ENCODE measurements at places on chromosomes 13 and 19.

GRCh38 chr13:58376775-58377174 is 745.2 kb downstream of the PCDH17 start:
- DNase-seq, result no peak

DNA sequence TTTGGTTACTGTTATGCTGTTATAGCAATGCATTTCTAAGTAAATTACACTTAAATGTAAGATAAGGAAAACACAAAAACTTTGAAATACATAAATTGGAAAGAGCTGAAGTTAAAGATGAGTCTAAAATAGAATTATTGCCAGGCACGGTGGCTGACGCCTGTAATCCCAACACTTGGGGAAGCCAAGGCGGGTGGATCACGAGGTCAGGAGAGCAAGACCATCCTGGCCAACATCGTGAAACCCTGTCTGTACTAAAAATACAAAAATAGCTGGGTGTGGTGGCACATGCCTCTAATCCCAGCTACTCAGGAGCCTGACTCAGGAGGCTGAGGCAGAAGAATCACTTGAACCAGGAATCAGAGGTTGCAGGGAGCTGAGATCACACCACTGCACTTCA is 905.4 kb upstream of the GPC6 start:
- DNase-seq, result no peak

- no peak for DNase-seq
These were observed 1019.5 kb downstream of the PCDH9 start for GRCh38 chr13:66210677-66211076.

DNA sequence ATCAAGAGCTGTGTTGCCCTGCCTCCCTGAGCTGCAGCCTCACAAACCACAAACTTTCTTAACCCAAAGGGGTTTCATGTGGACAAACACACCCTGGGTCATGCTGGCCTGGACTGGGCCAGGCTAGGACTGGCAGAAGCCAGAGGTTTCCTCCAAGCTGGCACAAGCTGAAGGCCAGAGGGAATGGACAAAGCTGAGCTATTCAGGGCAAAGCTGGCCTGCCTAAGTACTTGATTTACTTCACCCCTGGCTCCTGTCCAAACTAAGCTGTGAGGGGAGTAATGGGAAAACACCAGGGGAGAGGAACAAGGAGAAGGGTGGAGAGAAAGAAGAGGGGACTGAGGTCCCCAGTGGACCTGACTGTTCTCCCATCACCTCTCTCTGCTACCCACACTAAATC is 6.2 kb downstream of the CPAMD8 start:
- no peak for DNase-seq

DNA sequence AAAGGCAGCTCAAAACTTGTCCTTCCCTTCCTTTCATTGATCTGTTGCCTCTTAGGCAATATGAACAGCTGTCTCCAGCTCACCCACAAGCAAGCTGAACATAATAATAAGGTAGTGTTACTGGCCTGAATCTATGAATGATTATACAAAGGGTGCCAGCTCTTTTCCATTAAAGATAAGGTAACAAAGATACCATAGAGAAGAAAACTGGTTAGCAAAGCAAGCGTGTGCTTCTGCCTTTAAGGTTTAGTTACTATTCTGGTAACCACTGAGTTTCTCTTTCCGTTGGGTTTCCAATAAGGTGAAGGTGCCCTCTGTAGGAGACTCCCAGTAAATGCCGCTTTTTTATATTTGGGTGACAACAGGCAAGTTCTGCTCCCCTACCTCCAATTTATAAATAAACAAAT is 12.1 kb upstream of the DACH1 start:
- no peak for DNase-seq

- DNase-seq, result no peak
These were observed 242.7 kb upstream of the HTR2A start for GRCh38 chr13:47139519-47139918.

GRCh38 chr13:91085127-91085526 is 262.4 kb upstream of the MIR17HG start:
- DNase-seq, result no peak

DNA sequence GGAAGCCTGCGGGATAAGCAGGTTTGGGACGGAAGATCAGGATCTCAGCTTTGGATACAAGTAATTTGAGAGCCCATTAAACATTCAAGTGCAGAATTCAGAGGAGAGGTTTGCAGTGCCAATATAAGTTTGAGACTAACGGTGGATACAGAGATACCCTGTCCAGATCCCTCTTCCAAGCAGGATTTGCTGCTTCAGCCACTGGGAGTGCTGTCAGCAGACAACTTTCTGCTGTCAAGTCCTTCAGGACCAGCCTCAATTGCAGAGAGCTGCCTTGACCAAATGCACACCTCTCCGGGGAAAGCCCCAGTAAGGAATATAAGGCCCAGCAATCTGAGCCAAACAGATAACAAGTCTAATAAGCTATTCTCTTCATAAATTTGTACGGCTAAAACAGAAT is 46.1 kb upstream of the ZNF780A start:
- no peak for DNase-seq

DNA sequence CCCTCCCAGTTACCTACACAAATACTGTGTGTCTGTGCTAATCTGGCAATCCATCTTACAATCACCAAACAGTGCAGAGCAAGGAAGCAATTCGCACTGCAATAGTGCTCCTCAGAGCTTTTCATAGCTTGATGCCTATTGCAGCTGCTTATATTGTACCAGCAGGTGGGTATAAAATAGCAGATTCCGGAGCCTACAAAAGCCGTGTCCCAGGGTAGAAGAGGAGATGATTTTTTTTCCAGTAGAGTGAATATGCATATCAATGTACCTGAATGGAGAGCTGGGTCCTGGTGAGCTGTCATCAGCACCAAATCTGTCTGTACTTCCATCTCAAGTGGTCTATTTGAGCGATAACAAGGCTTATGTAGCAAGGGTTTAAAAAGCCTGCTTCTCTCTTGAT is 668.4 kb downstream of the DIAPH3 start:
- DNase-seq, result no peak

DNA sequence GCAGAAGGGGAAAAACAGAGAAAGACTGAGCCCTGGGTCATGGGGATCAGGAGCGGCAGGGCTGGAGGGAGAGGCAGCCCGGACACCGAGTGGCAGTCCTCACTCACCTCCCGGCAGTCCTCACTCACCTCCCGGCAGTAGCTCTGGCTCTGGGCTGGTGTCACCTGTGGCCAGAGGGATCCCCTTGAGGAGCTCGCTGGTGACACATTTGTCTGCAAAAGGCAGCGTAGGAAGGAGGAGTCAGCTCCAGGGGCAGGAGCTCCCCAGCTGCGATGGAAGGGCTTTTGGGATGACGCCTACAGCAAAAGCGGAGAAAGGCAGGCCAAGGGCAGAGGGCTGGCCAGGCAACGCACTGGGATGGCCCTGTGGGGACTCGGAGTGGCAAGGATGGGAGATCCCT is 739 bp downstream of the EIF3G start:
- no peak for DNase-seq

- no peak for DNase-seq
These were observed 1.8 kb downstream of the VASP start for GRCh38 chr19:45508861-45509691.

GRCh38 chr19:53864308-53864836 is 3.3 kb upstream of the MYADM start:
- DNase-seq, result no peak

- no peak for DNase-seq
These were observed 6.4 kb upstream of the NFIC start for GRCh38 chr19:3359919-3360420.

DNA sequence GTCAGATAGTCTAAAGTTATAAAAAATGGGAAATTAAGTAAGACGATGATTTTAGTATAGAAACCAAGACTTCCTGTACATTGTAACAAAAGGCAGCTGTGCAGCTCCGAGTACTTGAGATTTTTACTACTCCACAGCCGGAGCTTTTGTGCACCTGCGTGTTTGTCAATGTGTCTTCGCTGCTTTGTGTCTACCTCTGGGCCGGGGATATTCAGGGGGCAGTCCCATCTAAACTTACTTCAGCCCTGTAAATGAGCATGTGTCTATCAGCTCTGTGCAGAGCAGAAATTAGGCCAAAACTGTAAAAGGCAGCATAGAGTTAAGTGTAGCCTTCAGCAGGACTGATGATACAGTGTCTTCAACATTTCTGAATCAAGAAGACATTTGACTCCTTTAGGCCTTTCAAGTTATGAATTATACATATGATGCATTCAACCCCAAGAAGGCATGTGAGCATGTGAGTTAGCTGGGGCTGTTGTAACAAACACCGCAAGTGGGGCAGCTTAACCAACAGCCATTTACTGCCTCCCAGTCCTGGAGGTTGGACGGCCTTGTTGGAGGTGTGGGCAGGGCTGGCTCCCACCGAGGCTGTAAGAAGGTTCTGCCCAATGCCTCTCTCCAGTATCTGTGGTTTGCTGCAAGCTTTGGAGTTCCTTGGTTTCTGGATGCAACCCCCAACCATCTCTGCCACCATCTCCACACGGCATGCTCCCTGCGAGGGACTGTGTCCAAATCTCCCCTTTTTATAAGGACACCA is 191.0 kb upstream of the IRS2 start:
- no peak for DNase-seq

DNA sequence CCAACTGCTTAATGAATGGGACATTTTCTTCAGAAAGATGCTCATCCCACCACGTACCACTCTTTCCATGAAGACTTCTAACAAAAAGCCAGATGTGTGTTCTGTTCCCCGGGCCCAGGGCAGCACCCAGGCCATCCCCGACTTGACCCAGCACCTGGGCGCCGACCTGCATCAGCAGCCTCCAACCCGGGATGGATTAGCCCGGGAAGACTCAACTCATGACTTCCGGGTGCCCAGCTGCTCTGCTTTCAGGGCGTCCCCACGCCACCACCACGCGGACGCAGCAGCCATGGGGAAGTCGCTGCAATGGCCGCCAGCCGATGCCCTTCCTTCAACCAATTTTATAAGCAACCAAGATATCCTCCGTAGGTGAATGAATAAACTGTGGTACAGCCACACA is 123.8 kb upstream of the TUBA3C start:
- DNase-seq, result no peak

GRCh38 chr19:41405776-41406175 is 8.2 kb downstream of the BCKDHA start:
- no peak for DNase-seq

DNA sequence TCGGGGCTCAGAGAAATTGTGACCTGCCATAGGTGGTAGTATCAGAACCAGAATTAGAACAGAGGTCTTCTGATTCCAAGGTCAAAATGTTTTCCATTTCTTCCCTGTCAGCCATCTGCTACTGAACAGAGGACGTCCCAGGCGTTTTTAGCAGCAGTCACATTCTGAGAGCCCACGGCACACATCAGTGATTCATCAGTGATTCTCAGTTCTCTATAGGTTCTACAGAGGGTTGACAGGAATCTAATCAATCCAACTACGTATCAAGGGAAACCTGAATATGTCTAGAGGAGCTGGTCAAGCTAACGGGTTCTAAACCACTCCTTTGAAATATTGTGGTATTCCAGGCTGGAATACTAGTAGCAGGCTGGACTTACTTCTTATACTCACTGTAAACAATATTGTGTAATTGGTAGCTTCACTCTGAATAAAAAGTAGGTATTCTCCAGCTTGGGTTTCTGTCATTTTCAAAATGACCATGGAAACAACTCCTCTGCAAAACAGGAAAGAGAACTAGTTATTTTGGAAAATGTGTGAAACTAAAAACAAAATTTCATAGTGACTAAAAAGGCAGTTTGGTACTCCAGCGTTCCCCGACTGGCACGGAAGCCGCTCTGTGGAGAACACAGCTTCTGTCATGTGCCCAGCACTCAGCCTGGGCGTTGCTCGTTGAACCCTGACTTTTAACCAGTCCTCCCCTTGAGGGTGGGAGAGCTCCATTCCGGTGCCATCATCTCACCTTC is 43.2 kb downstream of the FLT3 start:
- no peak for DNase-seq

- no peak for DNase-seq
These were observed 36.4 kb upstream of the MBNL2 start for GRCh38 chr13:97185751-97186150.

DNA sequence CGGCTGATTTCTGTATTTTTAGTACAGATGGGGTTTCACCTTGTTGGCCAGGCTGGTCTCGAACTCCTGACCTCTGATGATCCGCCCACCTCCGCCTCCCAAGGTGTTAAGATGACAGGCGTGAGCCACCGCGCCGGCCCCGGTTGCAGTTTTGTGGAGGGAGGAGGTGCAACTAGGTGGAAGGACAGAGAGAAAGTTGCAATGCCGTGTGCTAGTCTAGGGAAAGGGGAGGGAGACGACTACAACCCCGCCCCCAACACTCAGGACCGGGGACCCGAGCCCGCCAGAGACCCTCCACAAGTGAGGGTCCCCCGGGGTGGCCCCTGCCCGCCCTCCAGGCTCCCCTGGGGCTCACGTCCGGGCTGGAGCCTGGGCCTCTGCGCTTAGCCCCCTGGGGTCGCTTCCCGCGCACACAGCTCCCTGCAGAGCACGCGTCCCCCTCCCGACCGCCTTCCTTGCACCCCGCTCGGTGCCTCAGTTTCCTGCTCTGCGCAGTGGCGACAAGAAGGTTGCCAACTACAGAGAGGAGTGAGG is 1.2 kb upstream of the ARID3A start:
- no peak for DNase-seq

GRCh38 chr13:27927444-27928352 is 7.9 kb downstream of the PDX1 start:
- no peak for DNase-seq

GRCh38 chr13:21324803-21325202 is 134.3 kb downstream of the ZDHHC20 start:
- DNase-seq, result no peak

- DNase-seq, result no peak
These were observed 33.6 kb downstream of the ZNF701 start for GRCh38 chr19:52603558-52604207.

GRCh38 chr13:22047082-22047784 is 376.4 kb downstream of the FGF9 start:
- DNase-seq, result no peak

GRCh38 chr13:71316792-71317363 is 550.1 kb downstream of the DACH1 start:
- no peak for DNase-seq

- DNase-seq, result peak; percentile 42
These were observed 40.5 kb downstream of the USP12 start for GRCh38 chr13:27130979-27131623.
